ENCODE measurements at places on chromosomes 2 and 18.

GRCh38 chr2:148926981-148927401 lies 52.0 kb downstream of the KIF5C start:
- DNase-seq, result no peak

GRCh38 chr2:202870431-202871299 lies 901 bp downstream of the ICA1L start:
- peak; percentile 86 for DNase-seq

DNA sequence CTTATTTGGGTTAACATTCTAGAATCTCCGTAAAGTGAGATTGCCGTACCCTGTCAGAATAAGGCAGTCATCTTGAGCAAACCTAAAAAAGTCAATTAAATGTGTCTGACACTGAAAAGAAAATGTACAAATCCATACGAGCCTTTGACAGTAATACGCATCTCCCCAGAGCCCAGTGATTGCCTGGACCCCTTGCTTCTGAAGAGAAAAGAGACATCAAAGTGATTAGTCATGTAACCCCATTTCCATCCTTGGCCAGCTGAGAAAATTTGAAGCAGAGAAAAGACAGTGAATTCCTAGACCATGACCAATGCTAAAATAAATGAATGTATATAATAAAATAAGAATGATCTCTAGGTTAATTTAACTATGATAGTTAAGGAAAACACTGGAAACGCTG lies 1499.4 kb downstream of the SUCLG1 start:
- DNase-seq, result no peak

DNA sequence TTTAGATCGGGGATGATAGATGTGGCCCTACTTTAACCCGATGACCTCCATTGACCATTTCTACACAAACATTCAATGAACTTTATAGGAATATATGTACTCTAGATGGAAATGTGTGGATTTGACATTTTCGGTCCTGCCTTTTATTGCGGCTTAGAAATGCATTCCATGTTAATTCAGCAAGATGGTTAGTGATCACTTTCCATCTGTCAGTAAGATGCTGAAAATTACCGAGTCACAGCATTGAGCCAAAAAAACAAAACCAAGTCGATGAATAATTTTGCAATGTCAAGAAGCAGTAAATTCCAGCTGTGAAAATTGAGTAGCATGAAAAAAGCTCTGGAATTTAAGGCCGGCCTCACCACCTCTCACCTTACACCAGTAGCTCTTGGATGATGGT lies 1642.6 kb upstream of the NXPH2 start:
- no peak for DNase-seq

GRCh38 chr2:169561364-169561763 lies 12.3 kb downstream of the FASTKD1 start:
- no peak for DNase-seq

GRCh38 chr2:30927465-30928075 lies 120.3 kb upstream of the CAPN13 start:
- DNase-seq, result no peak

GRCh38 chr2:20877960-20878359 lies 55.1 kb upstream of the LDAH start:
- no peak for DNase-seq

DNA sequence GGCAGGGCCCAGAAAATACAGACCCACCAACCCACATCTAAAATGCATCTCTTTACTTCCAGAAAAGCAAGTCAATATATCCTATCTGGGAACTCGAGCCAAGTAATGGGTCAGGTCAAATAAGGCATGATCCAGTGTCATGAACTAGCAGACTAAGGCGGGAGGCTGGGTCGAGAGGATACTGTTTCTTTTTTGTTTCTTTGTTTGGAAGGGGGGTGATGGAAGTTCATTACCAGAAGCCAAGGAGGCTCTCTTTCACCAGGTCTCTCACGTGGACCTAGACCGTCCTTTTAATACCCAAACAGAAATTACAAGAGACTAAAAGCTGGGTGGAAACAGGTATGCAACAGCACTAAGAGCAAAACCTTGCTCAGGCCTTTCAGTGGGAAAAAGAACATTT lies 108.3 kb downstream of the HDAC4 start:
- no peak for DNase-seq

DNA sequence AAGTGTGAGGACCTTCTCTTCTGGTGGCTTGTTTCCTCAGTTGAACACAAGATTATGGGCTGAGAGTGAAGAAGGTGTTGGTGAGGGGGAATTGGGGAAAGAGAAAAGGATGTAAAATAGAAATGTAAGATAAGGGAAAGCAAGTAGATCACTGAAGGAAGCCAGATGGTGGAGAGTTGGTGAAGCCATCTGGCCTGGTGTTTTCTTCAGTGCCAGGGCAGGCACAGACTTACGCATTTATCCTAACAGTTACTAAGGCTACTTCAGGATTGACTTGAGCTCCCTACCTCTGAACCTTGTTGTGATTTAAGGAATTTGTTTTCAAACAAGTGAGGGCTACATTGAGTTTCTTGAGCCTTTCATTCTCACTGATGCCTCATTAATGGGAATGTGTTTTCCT lies 113.8 kb downstream of the GALNT1 start:
- no peak for DNase-seq

GRCh38 chr2:148540022-148540421 lies 104.5 kb upstream of the EPC2 start:
- no peak for DNase-seq

DNA sequence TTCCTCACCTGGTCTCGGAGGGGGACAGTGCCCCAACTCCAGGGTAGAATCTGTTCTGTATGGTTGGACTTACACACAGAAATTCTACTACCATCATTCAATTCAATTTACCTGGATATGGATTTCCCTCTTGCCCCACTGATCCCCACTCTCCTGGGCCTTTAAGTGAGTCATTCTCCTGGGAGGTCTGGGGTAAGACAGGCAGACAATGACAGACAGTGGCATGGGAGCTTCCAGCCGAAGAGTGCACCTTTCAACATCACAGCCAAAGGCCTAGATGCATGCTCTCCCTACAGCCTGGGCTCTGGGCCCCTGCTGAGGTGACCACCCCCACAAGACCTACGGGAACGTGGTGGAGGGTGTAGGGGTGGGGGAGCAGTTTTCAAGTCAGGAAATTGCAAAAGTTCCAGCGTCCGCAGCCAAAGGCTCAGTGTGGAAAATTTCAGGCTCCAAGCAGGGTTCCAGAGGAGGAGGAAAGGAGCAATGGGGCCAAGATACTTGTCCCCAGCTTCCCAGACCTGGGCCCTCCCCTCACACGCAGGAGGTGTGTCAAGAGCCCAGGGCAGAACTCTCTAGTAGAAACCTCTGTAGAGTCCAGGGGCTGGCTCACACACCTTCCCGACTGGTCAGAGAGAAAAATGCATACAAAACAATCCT lies 296.4 kb downstream of the CYP26B1 start:
- DNase-seq, result no peak

DNA sequence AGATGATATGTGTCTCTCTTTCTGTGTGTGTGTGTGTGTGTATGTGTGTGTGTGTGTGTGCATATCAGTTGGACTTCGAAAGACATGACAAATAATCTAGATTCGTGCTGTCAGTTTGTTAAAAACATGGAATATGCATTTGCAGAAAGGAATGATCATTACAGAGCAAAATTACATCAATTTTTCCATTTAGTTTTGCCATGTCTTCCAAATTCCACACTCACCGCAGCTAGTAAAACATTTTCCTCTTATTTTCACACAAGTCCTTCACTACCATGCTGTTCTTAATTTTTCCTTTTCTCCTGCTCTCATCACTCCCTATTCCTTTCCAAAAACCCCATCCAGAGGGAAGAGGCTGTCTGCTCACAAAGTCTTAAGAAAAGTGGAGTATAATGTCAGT lies 1191.4 kb upstream of the SLC39A10 start:
- no peak for DNase-seq

DNA sequence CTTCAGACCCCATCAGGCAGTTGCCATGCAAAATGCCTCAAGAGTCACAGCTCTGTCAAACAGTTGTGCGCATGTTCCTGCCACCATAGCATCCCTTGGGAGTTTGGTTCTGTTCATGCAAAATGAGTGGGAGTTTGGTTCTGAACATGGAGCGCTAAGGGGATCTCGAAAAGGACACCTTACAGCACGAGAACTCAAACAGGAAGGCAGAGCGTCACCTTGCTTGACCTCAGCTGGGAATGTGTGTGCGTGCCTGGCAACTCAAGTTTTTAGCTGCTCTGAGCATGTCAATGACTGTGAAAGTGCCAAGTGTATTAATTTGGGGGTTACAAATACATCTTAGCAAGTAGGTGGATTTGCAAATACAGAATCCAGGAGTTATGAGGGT lies 16.6 kb downstream of the MALL start:
- DNase-seq, result no peak

DNA sequence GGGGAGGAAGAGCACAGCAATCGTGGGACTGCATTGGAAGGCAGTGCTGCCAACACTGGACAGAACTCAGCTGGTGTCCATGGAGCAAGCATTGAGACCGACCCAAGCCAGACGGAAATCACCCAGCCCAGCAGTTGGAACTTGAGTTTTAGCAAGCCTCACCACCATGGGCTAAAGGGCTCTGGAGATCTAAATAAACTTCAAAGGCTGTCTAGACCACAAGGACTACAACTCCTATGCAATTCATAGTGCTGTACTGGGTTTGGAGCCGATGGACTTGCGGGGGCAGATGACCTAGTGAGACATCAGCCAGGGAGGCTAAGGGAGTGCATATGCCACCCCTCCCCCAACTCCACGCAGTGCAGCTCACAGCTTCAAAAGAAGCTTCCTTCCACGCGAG lies 243.6 kb upstream of the SLC39A10 start:
- no peak for DNase-seq

- no peak for DNase-seq
These were observed 6.4 kb downstream of the CD207 start for GRCh38 chr2:70828914-70829824.

DNA sequence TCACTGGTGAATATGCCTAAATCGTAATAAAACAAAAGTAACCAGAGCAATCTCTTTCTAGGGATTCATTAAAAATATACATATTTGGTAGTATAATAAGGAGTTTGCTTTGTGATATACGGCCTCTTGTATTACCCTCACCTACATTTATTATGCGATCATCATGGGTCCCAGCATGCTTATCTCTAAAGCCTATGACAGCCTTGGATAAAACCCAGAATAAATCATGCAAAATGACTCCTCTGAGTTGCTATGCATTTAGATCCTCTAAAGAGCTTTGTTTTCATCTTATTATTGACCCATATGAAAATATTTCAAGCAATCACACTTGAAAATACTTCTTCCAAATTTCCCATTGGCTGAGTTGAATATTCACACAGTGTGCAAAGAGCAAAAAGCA lies 432.3 kb downstream of the SUCLG1 start:
- no peak for DNase-seq

DNA sequence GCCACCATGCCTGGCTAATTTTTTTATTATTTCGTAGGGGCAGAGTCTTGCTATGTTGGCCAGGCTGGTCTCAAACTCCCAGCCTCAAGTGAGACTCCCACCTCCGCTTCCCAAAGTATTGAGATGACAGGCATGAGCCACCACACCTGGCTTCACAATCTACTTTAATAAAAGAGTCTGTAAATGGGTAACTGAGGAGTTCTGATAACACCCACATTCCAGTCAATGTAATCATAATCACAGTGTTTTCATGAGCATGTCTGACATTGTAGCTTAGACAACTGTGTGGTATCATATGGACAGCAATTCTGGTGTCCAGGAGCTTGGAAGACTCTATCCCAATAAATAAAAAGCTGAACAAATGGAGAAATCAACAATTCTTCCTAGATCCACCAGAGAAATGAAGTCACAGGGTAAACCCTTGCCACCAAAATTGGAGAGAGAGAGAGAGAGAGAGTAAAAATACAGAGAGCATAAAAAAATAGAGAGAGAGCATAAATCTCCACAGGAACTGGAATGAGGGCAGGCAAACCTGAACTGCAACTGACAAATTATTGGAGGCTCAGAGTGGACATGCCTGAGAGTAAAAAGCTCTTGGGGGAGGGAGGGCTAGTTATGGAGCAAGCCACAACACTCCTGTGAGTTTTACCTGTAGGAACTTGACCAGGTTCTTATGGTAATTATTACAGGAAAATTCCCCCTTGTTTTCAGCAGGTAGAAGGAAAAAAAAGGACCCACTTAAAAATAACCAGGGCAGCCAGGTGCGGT lies 12.4 kb upstream of the NBEAL1 start:
- no peak for DNase-seq

GRCh38 chr18:55415258-55415871 lies 172.6 kb downstream of the TCF4 start:
- DNase-seq, result peak; percentile 70

- DNase-seq, result no peak
These were observed 328.4 kb downstream of the CLIP4 start for GRCh38 chr2:29443627-29444026.

- no peak for DNase-seq
These were observed 49.7 kb downstream of the KCNF1 start for GRCh38 chr2:10961490-10961875.

DNA sequence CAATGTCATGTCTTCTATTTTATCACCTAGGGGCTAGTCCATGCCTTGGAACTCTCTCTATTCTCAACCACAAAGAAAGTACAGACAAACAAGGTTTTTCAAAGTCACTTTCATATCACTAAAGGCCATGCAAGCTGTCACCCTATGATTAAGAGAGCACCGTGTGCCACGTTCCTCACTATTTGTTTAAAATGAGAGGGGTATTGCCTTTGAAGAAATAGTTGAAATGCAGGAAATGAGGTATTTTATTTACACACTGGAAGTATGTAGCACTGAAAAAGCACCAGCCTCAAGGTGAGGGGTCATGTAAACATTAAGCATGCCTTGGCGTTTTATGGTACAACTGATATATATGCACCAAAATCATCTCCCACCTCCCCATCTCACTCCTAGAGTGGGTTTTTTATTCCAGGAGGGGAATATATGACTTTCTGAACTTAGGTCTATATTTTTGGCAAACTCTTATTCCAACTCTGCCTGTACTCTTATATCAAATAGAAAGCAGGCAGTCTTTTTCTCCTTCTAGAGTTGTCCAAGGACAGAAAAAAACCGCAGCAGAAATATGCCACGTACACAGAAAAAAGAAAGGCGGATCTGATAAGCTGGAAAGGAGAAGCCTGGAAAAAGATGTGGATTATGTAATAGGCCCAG lies 53.5 kb downstream of the VSNL1 start:
- no peak for DNase-seq

DNA sequence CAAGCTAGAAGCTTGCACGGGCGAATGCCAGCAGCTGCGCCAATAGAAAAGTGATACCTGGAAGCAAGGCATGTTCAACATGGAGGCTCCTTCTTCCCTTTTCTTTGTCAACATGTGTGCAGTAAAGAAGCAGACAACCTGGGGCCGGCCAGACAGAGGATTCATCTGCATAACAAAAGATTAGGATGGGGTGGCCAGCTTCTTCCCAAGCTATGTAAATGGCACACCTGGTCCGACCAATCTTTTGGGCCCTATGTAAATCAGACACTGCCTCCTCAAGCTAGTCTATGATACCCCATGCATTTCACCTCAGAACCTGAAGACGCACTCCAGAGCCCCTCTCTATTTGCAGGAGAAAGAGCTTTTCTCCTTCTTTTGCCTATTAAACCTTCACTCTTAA lies 66.4 kb upstream of the TGFA start:
- no peak for DNase-seq

- DNase-seq, result no peak
These were observed 93.0 kb downstream of the LBH start for GRCh38 chr2:30324245-30324908.
